T-helper 17 cell (primary cell): ENCODE measurements at places on chromosomes 6 and 20.

- H3K4me3 ChIP-seq: no peak overlapping the region
- no peak for DNase-seq
- peaks cover 50% of the 10 kb centered on the region for H3K27me3 ChIP-seq
- no peaks in the 10 kb centered on the region for H3K4me1 ChIP-seq
These were observed 92.0 kb downstream of the TTLL2 start for GRCh38 chr6:167416676-167417430.

DNA sequence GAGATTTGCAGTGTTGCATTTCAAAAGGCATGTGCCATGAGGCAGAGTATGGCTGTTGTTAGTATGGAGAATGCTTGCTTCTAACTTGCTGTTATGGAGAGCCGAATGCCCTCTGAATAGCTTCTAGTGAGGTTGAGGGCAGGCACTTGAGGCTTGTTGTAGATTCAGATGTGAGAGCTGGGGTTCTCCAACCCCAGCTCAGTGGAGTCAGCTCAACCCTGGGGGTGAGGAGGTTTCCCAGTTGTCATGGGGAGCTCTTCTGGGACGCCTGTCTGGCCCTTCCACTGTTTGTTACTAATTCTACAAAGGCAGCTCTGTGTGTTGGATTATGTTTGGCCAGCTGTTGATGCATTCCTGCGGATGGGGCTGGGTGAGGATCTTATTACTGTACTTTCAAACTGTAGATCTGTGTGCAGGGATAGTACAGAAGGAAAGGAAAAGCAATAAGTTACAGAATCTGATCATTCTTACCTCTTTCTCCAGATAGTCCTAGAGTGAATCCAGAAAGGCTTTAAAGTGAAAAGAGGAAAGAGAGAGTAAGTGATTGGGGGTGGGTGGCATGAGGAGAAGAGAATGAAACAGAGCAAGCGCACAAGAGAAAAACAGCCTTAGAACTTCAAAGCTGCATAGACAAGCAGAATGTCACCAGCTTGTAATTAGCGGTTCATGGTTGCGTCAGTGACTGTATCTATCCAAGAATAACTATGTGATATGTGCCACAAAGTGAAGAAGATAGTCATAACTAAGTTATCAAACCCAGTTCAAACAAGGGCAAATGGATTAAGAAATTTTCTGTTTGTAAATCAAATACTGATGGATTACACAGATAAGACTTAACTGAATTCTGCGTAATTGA lies 148.7 kb downstream of the PRL start:
- H3K4me3 ChIP-seq: no peak overlapping the region
- no peaks in the 10 kb centered on the region for H3K36me3 ChIP-seq
- DNase-seq: no peak

DNA sequence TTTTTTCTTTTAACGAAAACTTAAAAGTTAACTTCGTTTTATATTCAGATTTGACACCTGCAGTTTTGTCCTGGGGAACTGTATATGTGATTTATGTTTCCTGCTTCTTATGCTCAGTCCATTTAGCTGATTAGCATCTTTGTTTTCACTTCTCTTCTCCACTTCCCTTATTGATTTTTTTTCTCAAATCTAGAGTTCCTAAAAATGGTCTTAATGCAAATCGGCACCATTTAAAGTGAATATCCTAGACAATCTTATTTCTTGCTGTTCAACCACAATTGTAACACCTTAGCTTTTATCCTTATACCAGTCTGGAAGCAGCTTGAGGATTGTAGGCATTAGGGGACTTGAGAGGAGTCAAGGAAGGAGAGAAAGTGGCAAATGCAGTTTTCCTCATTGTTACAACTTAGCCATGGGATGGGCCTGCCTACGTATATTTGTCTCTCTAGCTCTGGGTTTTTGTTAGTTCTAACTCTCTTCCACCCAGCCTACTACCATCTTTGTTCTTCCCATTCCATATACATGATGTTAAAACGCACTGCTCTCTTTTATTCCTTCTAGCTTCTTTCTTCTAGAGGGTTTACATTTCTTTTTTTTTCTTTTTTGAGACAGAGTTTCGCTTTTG lies 8.5 kb downstream of the QRSL1 start:
- peaks cover 41% of the 10 kb centered on the region for H3K4me1 ChIP-seq
- peak overlapping the region; percentile 91 for H3K27ac ChIP-seq
- H3K4me3 ChIP-seq: no peak overlapping the region
- H3K36me3 ChIP-seq: peaks cover 6% of the 10 kb centered on the region
- DNase-seq: no peak
- no peaks in the 10 kb centered on the region for H3K27me3 ChIP-seq

DNA sequence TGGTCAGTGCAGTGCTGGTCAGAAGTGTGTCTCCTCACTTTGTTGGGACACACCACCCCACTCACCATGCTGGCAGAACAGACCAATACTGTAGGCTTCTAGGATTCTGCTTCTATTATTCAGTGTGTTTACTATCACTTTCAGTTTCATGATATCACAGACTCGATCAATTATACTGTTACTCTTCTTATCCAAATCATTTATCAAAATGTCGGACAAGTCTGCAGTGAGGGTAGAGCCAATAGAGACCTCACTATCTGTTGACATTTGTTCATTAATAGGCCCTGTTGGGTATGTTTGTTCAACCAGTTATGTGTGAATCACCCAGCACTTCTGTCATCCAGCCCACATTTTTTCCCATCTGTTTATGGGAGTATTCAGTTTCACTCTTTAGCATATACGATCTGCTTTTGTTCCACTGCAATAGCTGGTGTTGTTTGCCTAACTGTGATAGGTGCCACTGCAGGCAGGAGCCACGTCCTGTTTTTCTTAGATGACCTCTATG lies 140.1 kb downstream of the NRN1 start:
- H3K36me3 ChIP-seq: no peaks in the 10 kb centered on the region
- DNase-seq: no peak
- H3K27ac ChIP-seq: peak overlapping the region; percentile 97
- peak overlapping the region; percentile 88 for H3K4me3 ChIP-seq

DNA sequence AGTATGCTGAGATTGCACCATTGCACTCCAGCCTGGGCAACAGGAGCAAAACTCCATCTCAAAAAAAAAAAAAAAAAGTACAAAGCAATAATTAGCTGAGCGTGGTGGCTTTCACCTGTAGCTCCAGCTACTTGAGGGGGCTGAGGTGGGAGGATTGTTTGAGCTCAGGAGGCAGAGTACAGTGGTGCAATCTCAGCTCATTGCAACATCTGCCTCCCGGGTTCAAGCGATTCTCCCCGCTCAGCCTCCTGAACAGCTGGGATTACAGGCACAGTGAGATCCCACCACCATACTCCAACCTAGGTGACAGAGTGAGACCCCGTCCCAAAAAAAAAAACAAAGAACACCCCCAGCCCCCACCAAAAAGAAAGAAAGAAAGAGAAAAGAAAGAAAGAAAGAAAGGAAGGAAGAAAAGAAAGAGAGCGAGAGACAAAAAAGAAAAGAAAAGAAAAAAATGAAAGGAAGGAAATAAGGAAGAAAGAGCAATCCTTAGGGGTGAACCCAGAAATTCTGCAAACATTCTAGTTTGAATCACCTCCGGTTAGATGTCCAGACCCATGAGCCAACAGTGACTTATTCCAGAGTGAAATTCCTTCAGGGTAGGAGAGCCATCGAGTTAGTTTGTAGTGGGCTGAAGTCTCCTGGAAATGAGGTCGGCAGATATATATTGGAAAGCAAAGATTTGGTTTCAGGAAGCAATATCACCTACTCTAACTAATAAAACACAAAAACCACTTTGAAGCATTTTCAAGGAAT lies 3.2 kb upstream of the RIPOR3 start:
- no peak overlapping the region for H3K4me3 ChIP-seq
- peaks cover 10% of the 10 kb centered on the region for H3K4me1 ChIP-seq

GRCh38 chr6:20600831-20601230 lies 66.6 kb downstream of the CDKAL1 start:
- DNase-seq: no peak
- H3K27ac ChIP-seq: no peak overlapping the region
- H3K4me3 ChIP-seq: no peak overlapping the region
- peaks cover 3% of the 10 kb centered on the region for H3K4me1 ChIP-seq
- H3K27me3 ChIP-seq: no peaks in the 10 kb centered on the region
- H3K36me3 ChIP-seq: peaks cover 3% of the 10 kb centered on the region

- no peaks in the 10 kb centered on the region for H3K27me3 ChIP-seq
- no peaks in the 10 kb centered on the region for H3K36me3 ChIP-seq
- no peak overlapping the region for H3K4me3 ChIP-seq
- H3K27ac ChIP-seq: no peak overlapping the region
These were observed 296.1 kb downstream of the TENT5A start for GRCh38 chr6:81456416-81456815.
